Type B pancreatic cell (in vitro differentiated cells): ENCODE measurements at places on chromosomes 13 and 19. TPM values are rescaled to one million over a fixed set of nuclear protein-coding genes. Genes with fewer than 3 reads are reported as not detected.
A peak's percentile ranks its signal among the peaks of the same experiment; 100 is the strongest.

- DNase-seq: no peak
These were observed 96.4 kb upstream of the STARD13 start for GRCh38 chr13:33381906-33382305.

DNA sequence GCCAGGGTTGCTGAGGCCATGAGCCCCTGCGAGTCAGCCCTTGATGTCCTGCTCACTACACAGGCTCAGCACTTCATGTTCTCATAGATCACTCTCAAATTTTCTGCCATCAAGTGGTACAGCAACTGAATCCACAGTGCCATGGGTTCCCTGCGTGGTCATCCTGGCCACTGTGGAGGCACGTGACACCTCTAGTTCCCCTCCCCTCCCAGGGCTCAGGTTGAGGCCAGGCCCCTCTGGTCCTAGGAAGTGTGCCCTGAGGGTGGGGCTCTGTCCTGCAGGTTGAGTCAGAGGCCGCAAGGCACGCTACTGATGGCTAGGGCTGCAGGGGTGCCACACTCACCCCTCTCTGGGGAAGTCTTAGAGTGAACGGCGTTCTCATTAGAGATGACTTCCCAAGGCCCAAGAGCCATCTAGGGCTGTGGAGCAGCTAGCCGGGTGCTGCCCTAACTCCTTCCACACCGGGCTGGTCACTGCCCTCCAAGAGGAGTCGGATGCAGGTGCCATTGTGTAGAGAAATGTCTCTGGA, 39.8 kb upstream of the TPM4 start:
- no peak for DNase-seq

GRCh38 chr19:39127812-39128515, 2.4 kb downstream of the PAK4 start:
- no peak for DNase-seq

DNA sequence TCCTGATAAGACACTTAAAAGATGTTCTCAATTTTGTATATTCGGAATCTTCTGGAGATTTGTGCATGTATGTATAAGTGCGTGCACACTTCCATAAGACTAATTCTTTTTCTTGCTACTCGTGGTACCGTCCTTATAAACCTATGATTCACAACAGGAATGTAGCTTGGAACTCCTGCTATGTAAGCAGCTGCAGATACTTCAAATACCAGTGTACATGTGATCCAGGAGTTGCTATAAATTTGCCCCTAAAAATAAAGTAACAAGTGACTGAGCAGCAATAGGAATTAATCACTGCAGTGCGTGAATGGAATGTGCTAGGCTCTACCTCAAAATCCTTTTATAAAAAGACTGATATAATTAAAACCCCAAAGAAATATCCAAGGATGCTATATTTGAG, 214.9 kb downstream of the KLF5 start:
- DNase-seq: no peak

GRCh38 chr13:23289917-23290357, 109.2 kb downstream of the SGCG start:
- DNase-seq: no peak

DNA sequence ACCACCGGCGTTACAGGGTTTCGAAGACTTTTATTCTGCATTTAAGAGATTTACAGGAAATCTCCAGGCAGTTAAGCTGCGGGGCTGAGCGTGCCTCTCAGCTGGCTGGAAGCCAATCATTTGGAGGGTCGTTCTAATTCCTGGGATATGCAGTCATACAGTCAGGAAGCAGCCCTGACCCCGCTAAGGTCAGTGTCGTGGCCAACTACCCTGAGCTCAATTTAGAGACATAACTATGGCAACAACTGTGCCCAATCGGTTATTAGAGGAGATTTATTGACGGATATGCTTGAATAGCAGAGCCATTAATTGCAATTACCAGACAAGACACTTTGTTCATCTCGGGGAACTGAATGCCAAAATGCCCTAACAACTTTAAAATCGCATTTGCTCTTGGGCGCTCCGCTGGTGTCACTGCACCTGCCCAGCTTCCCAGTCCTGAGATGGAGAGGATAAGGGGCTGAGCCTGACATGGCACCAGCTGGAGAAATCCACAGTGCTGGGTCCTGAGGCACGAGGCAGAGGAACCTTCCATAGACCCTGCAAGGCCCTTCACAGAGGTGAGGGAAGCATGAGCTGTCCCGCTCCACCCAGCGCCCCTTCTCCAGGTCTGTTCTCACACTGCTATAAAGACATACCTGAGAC, 15.1 kb upstream of the ZNF507 start:
- peak; percentile 44 for DNase-seq

GRCh38 chr13:48961379-48961778, 14.3 kb upstream of the FNDC3A start:
- DNase-seq: no peak

DNA sequence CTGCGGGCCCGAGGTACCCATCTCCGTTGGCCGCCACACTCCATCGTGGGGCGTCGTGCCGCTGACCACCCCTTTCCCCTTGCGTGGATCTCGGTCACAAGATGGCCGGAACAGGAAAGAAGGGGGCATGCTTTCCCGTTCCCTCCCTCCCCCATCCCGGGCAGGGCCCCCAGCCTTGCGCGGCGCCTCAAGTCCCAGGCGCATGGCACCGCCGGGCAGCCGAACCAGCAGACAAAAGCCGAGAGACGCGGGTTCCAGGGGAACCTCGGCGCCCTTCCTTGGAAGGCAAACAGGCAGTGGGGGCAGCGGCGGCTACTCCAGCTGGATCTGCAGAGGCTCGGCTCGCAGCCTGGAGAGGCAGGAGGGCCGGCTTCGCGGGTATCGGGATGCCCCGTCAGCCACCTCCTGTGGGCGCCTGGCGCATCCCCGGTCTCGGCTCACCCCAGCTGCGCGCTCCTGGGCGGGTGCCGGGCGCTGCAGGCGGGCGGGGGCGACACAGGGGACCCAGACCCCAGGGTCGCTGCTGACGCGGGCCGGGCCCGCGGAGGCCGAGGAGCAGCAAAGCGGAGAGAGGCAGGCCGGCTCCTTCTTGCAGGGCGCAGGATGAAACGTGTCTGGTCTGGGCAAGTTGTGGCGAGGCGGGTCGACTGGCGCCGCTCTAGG, 439 bp downstream of the DZIP1 start:
- DNase-seq: peak; percentile 83

GRCh38 chr13:27920677-27921420, 1.0 kb downstream of the PDX1 start:
- no peak for DNase-seq

- no peak for DNase-seq
These were observed 188.5 kb upstream of the HTR2A start for GRCh38 chr13:47085346-47085745.

- no peak for DNase-seq
These were observed 162.9 kb downstream of the USP12 start for GRCh38 chr13:27008733-27009132.

DNA sequence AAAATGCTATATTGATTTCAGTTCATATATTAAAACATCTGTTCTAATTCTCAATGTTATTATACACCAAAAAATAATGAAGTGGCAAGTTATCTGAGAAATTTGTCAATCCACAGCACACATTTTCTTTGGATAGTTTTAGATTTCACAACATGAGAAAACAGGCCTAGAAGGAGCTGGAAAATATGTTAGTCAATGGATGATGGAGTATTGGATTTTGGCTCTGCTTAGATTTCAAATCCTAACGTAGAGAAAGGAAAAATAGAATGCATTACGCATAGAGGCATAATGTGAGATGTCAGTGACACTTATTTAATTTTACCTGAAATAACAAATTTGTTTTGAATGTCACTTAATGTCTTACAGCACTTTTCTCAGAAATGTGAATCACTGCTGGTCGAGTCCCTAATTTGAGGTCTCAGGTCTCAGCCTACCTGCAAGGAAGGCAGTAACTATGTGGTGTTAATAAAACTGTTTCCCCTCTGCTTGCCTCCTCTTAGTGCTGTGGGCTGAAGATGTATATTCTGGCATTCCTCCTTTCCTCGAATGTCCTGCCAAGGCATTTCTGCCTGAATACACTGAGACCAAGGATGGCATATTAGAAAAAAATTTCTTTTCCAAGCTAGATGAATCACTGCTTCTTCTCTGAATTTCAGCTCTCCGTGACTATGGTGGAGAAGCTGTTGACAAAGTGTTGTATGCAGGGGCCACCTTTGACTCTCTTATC, 232.4 kb downstream of the POSTN start:
- DNase-seq: no peak

DNA sequence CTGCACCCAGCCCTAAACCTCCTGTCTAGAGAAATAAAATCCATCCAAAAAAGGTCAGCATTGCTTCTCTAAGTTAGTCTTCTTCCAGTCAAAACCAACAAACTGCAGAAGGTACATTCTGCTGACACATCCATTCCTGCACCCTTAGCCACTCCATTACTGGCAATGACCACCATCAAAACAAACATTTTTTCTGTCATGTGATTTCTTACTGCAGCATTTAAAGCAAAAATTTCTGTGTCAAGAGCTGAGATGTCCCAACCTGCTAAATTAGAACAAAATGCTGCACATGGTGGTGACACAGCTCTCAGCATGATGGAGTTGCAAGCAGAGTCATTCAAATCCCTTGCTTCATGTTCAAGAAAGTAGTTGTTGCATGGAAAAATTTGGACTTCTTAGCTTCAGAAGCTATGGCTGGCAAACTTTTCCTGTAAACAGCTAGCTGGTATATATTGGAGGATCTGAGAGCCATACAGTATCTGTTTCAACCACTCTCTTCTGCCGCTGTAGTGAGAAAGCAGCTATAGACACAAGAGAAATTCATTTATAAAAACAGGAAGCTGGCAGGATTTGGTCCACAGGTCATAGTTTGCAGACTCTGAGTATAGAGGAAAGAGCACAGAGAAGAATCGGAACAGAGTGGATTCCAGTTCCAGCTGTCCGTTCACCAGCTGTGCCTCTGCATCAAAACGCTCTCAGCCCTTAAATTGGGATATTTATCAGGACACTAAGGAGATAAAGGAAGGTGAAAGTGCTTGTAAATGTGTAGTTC, 17.4 kb downstream of the RUBCNL start:
- DNase-seq: no peak

The CGB1 gene
- not detected in 2 replicates for total RNA-seq

The UHRF1 gene
- total RNA-seq: 29.2 and 79.1 TPM in 2 replicates

The ZNF181 gene
- 6.5 and 8.5 TPM in 2 replicates for total RNA-seq

The MRPS31 gene
- total RNA-seq: 26.7 and 33.6 TPM in 2 replicates

The ELSPBP1 gene
- total RNA-seq: not detected in 2 replicates

The CD177 gene
- total RNA-seq: 0.29 TPM in 1 of 2 replicates, not detected in the other

The ZNF614 gene
- 10.4 and 14.0 TPM in 2 replicates for total RNA-seq

The ONECUT3 gene
- 0.94 and 5.9 TPM in 2 replicates for total RNA-seq
